ENCODE measurements at places on chromosomes 16 and 17.

DNA sequence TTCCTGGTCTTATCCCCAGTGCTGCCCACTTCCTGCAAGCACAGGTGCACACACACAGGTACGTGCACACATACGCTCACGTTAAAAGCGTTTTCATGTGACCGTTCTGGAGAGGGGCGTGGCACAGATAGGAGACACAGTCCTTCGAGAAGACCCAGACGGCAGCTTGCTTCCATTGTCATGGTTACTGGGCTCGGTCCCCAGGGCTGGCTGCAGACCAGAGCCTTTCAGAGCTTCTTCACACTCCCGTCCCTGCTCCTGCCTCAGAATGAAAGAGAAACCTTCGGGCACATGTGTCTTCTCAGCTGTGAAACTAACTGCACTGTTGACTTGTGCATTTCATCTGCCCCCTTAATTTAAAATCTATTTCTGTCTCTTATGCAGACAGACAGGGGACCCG is 154.2 kb downstream of the PITPNC1 start:
- DNase-seq, result peak; percentile 45

- no peak for DNase-seq
Observed at GRCh38 chr16:19710991-19711545, 7.0 kb downstream of the KNOP1 start.

- no peak for DNase-seq
Observed at GRCh38 chr17:45310380-45311324, 6.2 kb downstream of the MAP3K14 start.

GRCh38 chr16:35305476-35305875 is 1846.1 kb downstream of the TP53TG3F start:
- DNase-seq, result no peak

DNA sequence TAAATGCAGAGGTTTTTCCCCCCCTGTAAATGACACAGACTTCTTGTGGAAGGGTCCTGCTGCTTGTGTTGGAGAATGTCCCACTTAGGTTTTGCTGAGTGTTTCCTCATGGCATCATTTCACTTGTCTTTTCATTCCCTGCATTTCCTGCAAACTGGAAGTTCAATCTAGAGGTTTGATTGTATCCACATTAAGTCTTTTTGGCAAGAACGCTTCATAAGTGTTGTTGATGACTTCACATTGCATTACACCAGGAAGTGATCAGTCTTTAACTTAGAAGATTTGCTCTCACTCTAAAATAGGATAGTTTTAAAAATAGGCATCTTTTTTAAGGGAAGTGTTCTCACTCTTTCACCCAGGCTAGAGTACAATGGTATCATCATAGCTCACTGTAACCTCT is 67.2 kb downstream of the RPTOR start:
- no peak for DNase-seq

DNA sequence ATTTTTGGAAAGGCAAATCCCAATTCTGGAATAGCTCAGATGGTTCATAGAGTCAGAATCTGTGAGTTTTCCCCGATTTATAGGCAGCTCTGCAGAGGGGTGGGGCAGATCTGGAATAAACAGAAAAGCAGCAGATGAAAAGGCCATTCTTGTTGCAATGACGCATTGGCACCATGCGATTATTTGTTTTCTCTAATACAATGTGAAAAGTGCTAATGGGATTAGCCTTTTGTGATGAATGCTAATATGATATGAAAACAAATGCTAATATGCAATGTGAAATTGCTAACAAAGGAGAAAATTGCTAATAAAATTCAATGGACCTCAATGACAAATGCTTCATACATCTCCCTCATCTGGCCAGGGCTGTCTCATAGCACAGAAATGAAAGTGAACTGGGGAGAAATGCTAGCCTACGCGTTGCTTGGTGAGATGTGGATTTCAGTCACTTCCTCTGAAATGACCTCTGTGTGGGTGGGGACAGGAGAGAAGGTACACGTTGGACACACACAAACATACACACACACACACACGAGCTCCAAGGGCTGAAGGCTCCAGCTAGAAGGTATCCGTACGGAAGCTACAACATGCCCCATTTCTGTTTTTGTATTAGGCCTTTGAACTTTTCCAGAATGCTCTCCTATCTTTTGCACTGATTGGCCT is 394.5 kb downstream of the XYLT1 start:
- DNase-seq, result no peak

GRCh38 chr16:83266848-83267553 is 540.8 kb upstream of the HSBP1 start:
- DNase-seq, result no peak

DNA sequence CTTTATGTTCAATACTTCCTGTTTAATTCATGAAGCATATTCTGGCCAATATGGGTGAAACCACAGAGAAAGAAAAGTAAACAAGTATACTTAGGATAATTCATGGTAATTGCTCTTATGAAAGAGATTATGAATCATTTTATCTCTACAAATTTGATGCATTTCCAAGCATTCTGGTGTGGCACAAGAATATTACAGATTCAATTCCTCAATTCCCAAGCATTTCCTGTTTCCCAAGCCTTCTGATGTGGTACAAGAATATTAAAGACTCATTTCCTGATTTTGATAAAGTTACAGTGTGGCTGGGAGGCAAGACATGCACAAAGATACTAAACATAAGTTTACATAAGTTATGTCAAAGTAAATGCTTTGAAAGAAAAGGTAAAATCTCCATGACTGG is 126.1 kb upstream of the NUDT7 start:
- no peak for DNase-seq

DNA sequence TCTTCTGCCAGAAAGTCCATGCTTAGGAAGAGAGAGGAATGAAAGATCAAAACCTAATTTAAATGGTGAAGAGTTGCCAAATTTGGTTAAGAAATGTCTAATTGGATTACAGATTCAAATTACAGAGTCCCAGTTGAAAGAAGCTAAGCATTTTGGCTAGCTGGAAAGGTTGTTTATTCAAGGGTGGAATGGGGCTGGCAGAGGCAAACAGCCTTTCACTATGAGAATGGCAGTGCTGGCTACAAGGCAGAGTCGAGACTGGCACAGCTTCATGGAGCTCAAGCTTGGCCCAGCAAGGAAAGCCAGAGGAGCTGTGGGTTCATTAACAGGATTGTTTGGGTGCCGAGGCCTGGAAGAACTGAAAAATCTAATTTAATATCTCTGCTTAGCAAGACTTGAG is 13.6 kb downstream of the MAP3K3 start:
- no peak for DNase-seq

DNA sequence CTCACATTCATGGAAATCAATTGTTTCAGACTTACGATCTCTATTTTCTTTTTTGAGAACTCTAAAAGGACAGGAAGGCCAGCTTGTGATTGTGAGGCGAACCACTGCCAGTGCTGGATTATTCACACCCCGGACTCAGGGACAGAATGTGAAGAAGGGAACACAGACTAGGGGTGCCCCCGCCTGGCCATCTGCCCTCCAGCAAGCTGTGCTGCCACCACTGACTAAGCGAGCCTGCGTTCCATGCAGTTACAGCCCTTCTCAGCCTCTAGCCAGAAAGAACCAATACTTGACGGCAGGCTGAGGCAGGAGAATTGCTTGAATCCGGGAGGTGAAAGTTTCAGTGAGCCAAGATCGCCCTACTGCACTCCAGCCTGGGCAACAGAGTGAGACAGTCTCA is 2.8 kb downstream of the HAGH start:
- no peak for DNase-seq

- DNase-seq, result no peak
Observed at GRCh38 chr17:4010754-4011153, 46.5 kb upstream of the ATP2A3 start.

GRCh38 chr17:56424005-56424404 is 169.5 kb upstream of the NOG start:
- DNase-seq, result no peak

DNA sequence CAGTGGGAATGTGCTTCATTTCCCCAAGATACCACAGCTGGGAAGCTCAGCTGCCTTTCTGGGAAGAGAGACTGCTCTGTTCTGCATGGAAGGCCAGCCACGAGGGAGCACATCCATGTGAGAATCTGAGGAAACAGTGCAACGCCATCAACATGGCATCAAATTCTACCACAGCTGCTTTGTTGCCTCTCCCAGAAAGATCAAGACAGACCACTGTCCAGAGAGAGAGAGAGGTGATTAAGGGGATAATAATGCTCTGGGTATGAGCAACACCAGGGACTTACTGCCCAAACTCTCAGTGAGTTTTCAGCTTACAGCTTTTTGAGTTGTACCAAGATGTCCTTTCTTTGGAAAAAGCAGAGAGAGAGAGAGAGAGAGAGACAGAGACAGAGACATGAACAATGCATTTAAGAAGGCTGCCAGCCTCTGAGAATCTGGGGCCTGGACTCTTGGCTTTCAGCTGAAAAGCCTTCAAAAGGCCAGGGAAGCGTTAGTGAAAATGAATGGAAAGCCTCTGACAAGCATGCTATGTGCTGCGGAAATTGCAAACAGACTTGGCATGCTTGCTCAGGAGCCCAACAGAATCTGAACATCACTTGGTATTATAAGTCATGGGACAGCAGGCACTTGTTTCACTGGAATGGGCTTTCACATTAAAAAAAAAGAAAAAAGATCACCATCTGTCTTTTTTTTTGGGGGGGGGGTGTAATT is 223.1 kb downstream of the MAP2K6 start:
- peak; percentile 73 for DNase-seq

- DNase-seq, result peak; percentile 90
Observed at GRCh38 chr17:65514082-65514481, 47.4 kb downstream of the AXIN2 start.

DNA sequence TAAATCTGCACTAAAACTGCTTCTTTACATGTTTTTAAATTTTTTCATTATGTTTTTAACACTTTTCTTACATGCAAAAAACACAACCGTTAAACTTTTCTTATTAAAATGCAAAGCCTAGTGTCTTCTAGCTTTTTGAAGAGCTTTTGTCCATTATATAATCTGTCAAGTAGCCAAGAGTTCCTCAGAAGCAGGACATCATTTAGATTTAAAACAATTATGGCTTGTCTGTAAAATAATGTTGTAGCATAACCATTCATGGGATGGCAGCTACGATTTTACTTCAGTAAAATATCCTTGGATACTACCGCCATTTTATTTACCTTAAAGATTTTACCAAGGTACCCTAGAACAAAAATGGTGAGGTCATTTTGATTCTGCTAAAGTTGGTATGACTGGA is 2.8 kb downstream of the OMG start:
- no peak for DNase-seq

GRCh38 chr17:1565877-1566276 is 3.3 kb upstream of the PITPNA start:
- no peak for DNase-seq

- no peak for DNase-seq
Observed at GRCh38 chr16:73054813-73055482, 7.0 kb upstream of the ZFHX3 start.

DNA sequence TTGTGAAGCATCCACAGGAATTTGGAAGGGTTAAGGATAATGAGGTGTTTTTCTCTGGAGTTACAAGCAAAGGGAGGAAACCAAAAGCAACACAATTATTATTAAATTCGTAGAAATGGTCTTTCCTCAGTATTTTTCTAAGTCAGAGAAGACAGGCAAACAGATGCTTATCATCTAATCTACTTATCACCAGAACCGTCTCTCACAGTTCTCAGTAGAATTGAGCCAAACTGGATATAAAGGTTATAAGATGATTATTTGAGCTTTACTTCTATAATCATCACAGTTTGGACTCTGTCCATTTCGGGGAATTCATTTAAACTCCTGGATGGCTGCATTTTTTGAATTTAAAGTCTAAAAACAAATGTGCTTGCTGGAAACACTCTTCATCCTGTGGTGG is 245.0 kb downstream of the KCNJ2 start:
- no peak for DNase-seq

DNA sequence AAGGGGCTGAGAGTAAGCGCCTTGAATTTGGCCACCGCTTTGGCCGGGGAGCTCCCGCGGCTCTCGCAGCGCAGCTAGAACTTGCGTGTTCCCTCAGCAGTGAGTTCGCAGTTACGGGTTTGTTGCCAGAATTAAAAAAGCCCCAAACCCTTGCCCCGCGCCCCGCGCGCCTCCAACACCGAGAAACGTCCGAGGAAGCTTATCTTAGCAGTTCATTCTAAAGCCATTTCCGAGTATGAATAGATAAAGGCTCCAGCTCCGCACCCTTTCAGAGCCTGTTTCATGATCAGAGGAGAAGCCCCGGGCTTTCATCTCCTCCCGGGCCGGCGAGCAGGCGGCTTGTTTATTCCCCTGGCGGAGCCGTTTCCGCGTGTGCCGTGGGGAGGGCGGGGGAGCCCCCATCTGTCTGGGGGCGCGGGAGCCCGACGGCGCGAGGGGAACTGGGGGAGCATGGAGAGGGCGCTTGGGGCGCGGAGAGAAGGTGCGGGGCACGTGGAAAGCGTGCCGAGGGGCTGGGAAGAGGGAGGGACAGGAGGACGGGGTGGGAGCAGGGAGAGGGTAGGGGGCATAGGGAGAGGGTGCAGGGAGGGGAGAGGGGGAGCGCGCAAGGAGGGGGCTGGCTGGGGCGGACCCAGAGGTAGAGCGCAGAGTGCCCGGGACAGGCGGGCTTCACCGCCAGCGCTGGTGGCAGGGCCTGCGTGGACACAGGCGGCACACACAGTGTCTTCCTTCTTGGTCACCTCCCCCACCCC is 9.9 kb downstream of the TBX4 start:
- peak; percentile 52 for DNase-seq

DNA sequence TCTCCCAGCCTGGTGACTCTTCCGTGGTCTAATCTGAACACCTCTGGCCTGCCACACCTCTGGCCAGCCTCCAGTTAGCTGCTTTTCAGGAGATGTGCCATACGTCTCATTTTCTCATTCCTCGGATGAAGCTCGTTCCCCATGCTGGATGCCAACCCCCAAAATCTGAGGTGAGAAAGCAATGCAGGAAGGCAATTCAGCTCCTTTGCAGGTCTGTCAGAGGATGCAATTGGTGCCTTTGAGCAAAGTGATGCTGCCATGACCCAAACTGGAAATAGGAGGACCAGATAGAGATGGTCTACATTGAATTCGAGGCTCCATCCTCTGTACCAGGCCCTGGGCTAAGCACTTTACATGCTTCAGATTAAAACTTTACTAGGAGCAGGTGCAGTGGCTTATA is 11.0 kb upstream of the CUEDC1 start:
- no peak for DNase-seq

- DNase-seq, result peak; percentile 55
Observed at GRCh38 chr17:82497483-82498405, 21.8 kb upstream of the FOXK2 start.

GRCh38 chr17:36768394-36768793 is 167.0 kb downstream of the MRM1 start:
- DNase-seq, result no peak

GRCh38 chr17:42053731-42054500 is 3.5 kb upstream of the C17orf113 start:
- DNase-seq, result no peak

DNA sequence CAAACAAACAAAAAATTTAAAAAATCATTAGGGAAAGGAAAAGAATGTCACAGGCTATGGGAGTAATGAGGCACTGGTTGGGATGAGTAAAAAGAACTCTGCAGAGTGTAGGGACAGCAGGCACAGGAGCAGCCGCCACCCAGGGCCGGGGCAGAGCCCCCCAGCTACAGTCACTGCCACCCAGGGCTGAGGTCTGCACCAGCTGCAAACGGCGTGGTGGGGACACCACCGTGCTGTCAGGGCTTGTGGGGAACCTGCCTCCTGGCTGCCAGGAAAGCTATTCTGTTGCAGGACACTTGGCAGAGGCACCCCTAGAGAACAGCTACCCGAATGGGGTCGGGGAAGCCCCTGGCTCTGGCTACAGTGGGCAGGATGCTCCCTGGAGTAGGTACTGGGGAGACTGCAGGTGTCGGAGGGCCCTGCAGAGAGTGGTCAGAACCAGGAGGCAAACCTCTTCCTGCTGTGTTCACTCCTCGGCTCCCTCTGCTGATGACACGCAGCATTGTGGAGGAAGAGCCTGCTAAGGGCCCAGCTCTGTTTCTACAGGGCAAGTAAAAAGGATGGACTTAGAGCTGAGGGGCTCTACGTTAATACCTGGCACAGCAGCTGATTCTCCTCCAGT is 32.3 kb upstream of the CAPN15 start:
- peak; percentile 68 for DNase-seq
